ENCODE measurements at places on chromosomes 12 and 14. TPM values are rescaled to one million over a fixed set of nuclear protein-coding genes. Genes with fewer than 3 reads are reported as not detected.

DNAI7 gene
- total RNA-seq = 3.0 TPM

RAD51AP1 gene
- total RNA-seq = 1.6 TPM

B4GALNT3 gene
- 33.0 TPM for total RNA-seq

AKAP5 gene
- total RNA-seq = 0.56 TPM

SAMD4A gene
- 26.6 TPM for total RNA-seq

- no peak overlapping the region for H3K27ac ChIP-seq
- H3K27me3 ChIP-seq = no peaks in the 10 kb centered on the region
- H3K4me3 ChIP-seq = no peak overlapping the region
- H3K36me3 ChIP-seq = no peaks in the 10 kb centered on the region
- DNase-seq = no peak
- H3K4me1 ChIP-seq = no peaks in the 10 kb centered on the region
These were observed 62.4 kb downstream of the UBR7 start for GRCh38 chr14:93269341-93270068.

- no peaks in the 10 kb centered on the region for H3K27me3 ChIP-seq
- no peaks in the 10 kb centered on the region for H3K4me1 ChIP-seq
- no peak overlapping the region for H3K4me3 ChIP-seq
- no peaks in the 10 kb centered on the region for H3K36me3 ChIP-seq
These were observed 36.3 kb upstream of the BICD1 start for GRCh38 chr12:32070370-32070769.

DNA sequence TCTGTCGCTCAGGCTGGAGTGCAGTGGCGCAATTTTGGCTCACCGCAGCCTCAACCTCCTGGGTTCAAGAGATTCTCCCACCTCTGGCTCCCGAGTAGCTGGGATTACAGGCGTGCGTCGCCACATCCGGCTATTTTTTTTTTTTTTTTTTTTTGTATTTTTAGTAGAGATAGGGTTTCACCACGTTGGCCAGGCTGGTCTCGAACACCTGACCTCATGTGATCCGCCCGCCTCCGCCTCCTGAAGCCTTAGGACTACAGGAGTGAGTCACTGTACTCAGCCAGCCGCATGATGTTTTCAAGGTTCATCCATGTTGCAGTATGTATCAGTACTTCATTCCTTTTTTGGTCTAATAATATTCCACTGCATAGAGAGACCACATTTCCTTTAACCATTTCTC lies 2.4 kb upstream of the RNF34 start:
- H3K4me3 ChIP-seq = no peak overlapping the region
- H3K36me3 ChIP-seq = no peaks in the 10 kb centered on the region
- peaks cover 24% of the 10 kb centered on the region for H3K4me1 ChIP-seq
- no peak overlapping the region for H3K27ac ChIP-seq
- no peaks in the 10 kb centered on the region for H3K27me3 ChIP-seq

- H3K4me3 ChIP-seq = no peak overlapping the region
- peaks cover 7% of the 10 kb centered on the region for H3K27me3 ChIP-seq
- no peak for DNase-seq
These were observed 112.7 kb downstream of the NT5DC3 start for GRCh38 chr12:103728323-103728722.

- H3K4me1 ChIP-seq = peaks cover 82% of the 10 kb centered on the region
- peak overlapping the region; percentile 99 for H3K27ac ChIP-seq
- H3K27me3 ChIP-seq = no peaks in the 10 kb centered on the region
- H3K36me3 ChIP-seq = peaks cover 8% of the 10 kb centered on the region
- peak overlapping the region; percentile 72 for H3K4me3 ChIP-seq
- no peak for DNase-seq
These were observed 824 bp upstream of the TARBP2 start for GRCh38 chr12:53500142-53500775.

Measured in suprapubic skin (tissue), 4 donors.